T follicular helper cell (primary cell): ENCODE measurements at places on chromosomes 5 and 9.

GRCh38 chr5:133114933-133115310 lies 63.1 kb downstream of the HSPA4 start:
- DNase-seq, result no peak

DNA sequence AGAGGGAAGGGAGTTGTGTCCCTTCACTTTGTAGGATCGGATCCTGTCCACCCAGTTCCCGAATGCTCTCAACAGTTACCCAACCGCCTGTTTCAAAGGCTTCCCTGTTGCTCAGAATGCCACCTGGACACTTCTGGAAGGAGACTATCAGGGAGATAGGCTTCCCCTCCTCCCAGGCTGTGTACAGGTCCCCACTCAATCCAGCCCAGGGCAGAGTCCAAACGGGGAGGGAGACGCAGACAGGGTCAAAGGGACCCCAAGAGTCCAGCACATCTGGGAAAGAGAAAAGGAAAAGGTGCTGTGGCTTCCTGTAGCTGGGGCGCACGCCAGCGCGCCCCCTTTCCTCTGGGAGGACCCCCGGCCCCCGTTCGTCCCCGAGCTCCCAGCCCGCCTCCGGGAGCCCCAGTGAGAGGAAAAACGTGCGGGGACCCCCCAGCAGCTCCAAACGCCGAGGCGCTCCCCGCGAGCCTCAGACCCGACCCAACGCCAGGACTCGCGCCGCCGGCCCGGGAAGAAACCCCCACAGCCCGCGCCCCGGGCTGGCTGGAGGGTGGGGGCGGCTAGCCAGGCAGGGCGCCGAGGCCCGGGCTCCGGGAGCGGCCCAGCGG lies 640 bp downstream of the SURF4 start:
- no peak for DNase-seq

GRCh38 chr9:113352411-113352810 lies 3.1 kb downstream of the BSPRY start:
- DNase-seq, result no peak

- DNase-seq, result no peak
Measured at GRCh38 chr5:144468571-144468970, 297.9 kb downstream of the KCTD16 start.

- no peak for DNase-seq
Measured at GRCh38 chr5:131171276-131171810, 599 bp downstream of the LYRM7 start.

- DNase-seq, result no peak
Measured at GRCh38 chr9:33136721-33137670, 30.1 kb downstream of the B4GALT1 start.

DNA sequence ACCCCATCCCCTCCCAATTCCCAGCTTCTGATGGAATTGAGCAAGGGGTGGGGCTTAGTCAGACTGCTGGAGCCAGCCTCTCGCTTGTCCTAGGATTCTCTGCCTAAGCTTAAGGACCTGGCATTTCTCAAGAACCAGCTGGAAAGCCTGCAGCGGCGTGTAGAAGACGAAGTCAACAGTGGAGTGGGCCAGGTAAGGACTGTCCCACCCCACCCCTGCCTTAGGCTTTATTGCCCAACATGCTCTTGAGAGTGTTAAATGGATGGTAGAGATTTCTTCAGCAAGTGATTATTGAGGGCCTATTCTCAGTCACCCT lies 1.1 kb downstream of the SLC35A4 start:
- no peak for DNase-seq

DNA sequence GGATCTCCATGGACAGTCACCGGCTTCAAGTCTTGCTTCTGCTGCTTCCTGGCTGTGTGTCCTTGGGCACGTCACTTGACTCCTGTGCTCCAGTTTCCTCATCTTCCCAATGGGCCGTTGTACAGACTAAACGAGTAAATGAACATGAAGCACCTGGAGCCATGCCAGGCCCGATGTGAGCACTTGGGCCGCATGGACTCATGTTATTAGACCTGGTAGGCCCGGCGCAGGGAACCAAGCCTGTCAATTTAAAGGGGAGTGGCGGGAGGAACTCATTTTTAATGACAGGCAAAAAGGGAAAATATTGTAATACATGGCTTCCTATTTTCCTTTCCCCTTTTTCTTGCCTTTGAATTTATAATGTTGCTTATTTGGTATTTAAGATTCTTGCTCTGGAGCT lies 47.5 kb downstream of the TENT4A start:
- no peak for DNase-seq

DNA sequence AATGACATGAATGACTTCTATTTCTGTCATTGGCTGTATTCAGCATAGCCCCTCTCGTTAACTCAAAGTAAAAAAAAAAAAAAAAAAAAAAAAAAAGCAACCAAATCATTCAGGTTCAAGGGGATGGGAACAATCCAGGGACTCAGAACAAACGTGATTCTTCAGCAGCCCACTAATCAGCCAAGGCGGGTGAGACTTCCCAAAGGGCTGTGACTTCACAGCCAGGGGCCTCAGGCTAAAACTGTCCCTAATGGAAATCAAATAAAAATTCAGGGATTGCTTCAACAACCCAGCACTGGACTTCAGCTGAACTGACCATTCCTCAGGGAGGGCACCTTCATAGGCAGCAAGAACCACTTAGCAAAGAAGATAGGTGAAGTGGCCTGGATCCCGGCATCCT lies 86.2 kb upstream of the FAM169A start:
- no peak for DNase-seq
